ENCODE measurements at places on chromosomes 3 and 15. TPM values are rescaled to one million over a fixed set of nuclear protein-coding genes. Genes with fewer than 3 reads are reported as not detected.

The GOLGA8S gene
- total RNA-seq, result 0.10 TPM

The RARB gene
- total RNA-seq, result 4.3 TPM

The ITGA11 gene
- 9.2 TPM for total RNA-seq

The GPR87 gene
- 10.0 TPM for total RNA-seq
